ENCODE measurements at places on chromosomes 16 and 17. TPM values are rescaled to one million over a fixed set of nuclear protein-coding genes. Genes with fewer than 3 reads are reported as not detected.
A peak's percentile ranks its signal among the peaks of the same experiment; 100 is the strongest.

The HS3ST2 gene
- polyA plus RNA-seq: not detected

The SPEM3 gene
- polyA plus RNA-seq: not detected

The KRT33B gene
- not detected for polyA plus RNA-seq

The CCL4 gene
- 40.6 TPM for polyA plus RNA-seq

The CD300H gene
- 148 TPM for polyA plus RNA-seq

The PGP gene
- 20.2 TPM for polyA plus RNA-seq

The CD300LB gene
- 88.0 TPM for polyA plus RNA-seq

The CHD9NB gene
- not detected for polyA plus RNA-seq

The SYNGR3 gene
- not detected for polyA plus RNA-seq

The XYLT1 gene
- polyA plus RNA-seq: 9.4 TPM

The PTGES3L gene
- polyA plus RNA-seq: not detected

The KRT39 gene
- polyA plus RNA-seq: not detected

DNA sequence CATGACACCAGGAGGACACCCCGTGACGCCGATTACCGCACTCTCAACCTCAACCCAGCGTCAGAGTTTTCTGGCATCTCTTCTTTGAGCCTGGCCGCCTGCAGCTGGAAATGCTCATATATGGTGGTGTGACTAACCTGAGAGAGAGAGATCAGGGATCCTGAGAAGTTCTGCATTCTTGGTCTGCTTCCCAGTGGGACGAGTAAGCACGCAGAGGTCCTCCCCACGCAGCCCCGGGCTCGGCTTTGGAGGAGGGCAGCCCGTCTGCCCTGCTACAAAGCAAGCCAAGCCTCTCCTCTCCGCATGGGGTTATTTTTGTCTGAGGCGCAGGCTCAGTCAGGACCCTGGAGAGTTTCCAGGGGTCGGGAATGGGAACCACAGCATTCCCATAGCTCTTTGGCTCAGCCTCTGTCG lies 16.5 kb downstream of the CRISPLD2 start:
- DNase-seq: no peak

DNA sequence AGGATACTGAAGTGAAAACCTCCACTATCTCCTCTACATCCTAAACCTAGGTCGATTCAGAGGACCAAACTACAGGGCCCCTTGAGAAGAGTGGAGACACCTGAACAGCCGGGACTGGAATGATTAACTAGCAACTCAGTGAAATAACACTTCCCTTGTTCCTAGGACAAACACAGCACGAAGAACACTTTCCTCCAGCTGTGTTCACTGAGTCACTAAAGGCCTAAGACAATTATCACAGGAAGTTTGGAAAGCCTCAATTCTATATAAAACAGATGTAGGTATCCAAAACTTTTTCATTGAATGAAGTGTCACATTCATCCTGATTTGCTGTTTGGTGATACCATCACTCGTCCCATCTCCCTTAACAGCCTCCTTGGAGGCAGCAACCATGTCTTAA lies 15.5 kb upstream of the CUEDC1 start:
- DNase-seq: no peak

- DNase-seq: no peak
Measured at GRCh38 chr16:77744141-77744540, 21.8 kb downstream of the NUDT7 start.

- DNase-seq: peak; percentile 97
Measured at GRCh38 chr17:42577532-42578281, at the start of gene PSMC3IP. TSS of gene PSMC3IP (minus strand) at chr17:42577729. CDS start at chr17:42577686, 43 bp downstream.

DNA sequence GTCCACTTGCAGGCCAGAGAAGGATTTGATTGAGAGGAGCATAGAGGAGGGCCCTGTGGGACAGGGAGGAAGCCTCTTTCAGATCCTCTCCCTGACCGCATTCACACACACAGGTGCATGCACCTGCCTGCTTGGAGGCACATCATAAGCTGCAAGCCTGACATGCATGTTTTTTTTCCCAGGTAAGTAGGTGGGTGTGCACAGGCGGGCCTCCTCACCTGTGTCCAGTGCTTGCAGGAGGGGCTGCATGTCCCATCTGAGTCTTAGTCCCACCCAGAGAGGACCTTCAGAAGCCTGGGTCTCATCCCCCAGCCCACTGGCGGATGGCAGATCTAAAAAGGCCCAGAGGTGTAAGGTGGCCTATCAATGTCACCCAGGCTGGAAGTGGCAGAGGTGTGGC lies 130.8 kb downstream of the TMEM132E start:
- DNase-seq: no peak

GRCh38 chr17:8503807-8504206 lies 68.1 kb downstream of the NDEL1 start:
- DNase-seq: no peak

GRCh38 chr17:62704381-62704971 lies 77.0 kb downstream of the MRC2 start:
- DNase-seq: no peak

- no peak for DNase-seq
Measured at GRCh38 chr16:84307209-84307954, 12.7 kb downstream of the WFDC1 start.

GRCh38 chr16:74975591-74975990 lies 9.3 kb downstream of the WDR59 start:
- no peak for DNase-seq

DNA sequence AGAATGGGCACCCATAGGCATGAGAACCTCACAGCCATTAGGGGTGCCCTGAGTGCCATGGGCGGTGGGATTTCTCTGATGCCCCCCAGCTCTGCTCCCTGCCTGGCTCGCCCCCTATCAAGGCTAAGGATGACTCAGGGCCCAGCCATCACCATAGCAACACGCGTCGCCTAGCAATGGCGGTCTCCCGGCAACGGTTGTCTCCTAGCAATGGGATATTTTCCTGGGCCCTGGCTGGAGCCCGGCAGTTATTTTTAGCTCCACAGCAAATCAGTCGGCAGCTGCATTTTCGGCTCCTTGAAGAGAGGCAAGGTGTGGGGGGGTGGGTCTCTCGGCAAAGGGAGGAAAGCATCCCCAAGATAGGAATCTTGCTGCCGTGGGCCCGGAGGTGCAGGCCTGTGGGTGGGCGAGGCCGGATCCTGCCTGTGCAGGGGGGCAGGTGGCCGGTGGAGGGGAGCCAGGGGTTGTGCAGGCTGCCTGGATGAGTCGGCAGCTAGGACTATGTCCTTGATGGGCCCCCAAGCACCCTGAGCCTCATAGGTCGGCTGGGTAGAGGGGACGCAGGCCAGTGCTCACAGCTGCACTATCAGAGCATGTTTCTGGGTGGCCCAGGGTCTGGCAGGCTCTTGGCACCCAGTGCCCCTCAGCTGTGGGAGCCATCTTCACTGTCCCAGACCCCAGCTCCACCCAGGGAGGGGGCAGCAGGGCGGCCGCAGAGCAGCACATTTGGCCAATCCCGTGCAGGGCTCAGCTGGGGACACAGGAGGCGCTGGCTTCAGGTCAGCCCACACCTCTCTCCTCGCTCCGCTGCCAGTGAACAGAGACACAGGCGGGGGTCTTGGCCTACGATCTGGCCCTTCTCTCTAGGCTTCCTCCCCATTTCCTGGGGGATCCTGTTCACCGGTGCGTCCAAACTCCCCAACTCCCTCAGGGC lies 4.2 kb upstream of the FBXL16 start:
- no peak for DNase-seq

DNA sequence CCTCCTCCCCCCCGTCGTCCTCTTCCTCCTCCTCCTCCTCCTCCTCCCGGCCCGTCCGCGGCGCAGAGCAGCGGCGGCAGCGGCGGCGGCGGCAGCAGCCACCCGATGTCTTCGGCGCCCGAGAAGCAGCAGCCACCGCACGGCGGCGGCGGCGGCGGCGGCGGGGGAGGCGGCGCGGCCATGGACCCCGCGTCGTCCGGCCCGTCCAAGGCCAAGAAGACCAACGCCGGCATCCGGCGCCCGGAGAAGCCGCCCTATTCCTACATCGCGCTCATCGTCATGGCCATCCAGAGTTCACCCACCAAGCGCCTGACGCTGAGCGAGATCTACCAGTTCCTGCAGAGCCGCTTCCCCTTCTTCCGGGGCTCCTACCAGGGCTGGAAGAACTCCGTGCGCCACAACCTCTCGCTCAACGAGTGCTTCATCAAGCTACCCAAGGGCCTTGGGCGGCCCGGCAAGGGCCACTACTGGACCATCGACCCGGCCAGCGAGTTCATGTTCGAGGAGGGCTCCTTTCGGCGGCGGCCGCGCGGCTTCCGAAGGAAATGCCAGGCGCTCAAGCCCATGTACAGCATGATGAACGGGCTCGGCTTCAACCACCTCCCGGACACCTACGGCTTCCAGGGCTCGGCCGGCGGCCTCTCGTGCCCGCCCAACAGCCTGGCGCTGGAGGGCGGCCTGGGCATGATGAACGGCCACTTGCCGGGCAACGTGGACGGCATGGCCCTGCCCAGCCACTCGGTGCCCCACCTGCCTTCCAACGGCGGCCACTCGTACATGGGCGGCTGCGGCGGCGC lies at the start of gene FOXF1:
Gene FOXF1 (plus strand): TSS at position 63 of the 797 bp plus-strand sequence. CDS start 43 bp downstream, at position 106.
- DNase-seq: no peak

- no peak for DNase-seq
Measured at GRCh38 chr16:86398201-86398600, 112.1 kb upstream of the FOXF1 start.

- DNase-seq: peak; percentile 45
Measured at GRCh38 chr17:7825206-7825990, 8.6 kb upstream of the KDM6B start.

GRCh38 chr16:49554681-49555080 lies 181.1 kb downstream of the C16orf78 start:
- no peak for DNase-seq

GRCh38 chr17:28574526-28574925 lies 2.2 kb downstream of the ALDOC start:
- no peak for DNase-seq

GRCh38 chr16:60304720-60305119 lies 1570.6 kb upstream of the GOT2 start:
- no peak for DNase-seq

DNA sequence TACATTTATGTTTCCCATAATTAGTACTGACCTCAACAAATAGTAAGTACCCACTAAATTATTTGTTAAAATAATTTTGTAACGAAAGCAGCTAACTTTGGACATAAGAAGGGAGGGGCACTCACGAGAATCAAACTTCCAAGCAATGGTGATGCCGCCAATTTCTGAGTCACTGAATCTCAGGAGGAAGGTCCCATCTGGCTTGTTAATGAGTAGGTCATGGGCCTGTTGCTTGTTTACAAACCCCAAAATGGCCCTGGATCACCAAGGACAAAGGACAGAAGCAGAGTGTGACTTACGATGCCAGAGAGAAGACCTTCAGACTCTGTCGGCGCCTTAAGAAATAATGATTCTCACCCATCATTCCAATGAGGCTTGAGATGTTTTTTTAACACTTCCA lies 15.8 kb upstream of the GHDC start:
- no peak for DNase-seq

GRCh38 chr16:49365711-49366509 lies 7.7 kb upstream of the C16orf78 start:
- no peak for DNase-seq

DNA sequence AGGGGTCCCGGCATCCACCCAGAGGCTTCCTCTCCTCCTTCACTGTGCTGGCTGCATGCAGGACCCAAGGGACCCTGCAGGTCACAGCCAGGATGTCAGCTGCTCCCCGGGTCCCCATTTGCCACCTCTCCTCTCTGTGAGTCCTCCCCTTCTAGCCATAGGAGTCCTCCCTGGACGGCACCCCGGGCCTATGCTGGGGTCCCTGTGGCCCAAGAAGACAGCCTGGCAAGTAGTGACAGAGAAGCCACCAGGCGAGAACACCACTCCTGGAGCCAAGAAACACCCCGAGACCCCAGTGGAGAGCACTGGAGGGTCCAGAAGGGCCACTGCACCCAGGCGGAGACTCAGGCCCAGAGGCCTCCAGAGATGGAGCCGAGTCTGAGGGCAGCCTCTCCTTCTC lies 44.1 kb downstream of the LMF1 start:
- DNase-seq: no peak

DNA sequence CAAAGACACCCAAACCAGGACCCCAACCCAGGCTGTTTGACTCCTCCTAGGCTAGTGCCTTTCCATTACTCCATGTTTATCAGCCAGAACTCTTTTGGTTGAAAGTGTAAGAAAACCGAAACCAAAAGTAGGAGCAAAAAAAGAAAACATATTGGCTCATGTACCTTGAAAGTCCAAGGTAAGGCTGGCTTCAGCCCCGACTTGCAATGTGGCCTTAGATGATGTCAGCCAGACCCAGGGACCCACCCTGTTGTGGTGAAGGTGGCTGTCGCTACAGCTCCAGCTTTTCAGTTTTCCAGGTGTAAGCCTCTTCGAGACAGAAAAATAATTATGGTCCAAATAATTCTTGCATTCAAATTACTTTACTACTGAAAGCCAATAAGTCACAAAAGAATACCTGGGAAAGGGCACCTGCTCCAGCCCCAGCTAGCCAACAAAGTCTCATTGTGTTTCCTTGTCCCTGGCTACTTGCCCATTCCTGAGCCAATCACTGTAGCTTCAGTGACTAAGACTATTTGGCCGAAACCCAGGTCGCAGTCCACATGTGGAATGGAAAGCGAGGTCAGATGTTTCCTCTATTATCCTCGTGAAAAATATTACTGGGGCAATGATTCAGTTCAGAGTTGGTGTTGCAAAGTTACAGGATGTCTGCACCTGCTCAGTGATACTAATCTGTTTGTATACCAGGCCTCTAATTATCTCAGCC lies 20.7 kb downstream of the DNAH9 start:
- DNase-seq: no peak

- DNase-seq: no peak
Measured at GRCh38 chr17:78291944-78292910, 60.8 kb downstream of the TMEM235 start.

- no peak for DNase-seq
Measured at GRCh38 chr16:27404163-27404823, 2.3 kb downstream of the IL21R start.

DNA sequence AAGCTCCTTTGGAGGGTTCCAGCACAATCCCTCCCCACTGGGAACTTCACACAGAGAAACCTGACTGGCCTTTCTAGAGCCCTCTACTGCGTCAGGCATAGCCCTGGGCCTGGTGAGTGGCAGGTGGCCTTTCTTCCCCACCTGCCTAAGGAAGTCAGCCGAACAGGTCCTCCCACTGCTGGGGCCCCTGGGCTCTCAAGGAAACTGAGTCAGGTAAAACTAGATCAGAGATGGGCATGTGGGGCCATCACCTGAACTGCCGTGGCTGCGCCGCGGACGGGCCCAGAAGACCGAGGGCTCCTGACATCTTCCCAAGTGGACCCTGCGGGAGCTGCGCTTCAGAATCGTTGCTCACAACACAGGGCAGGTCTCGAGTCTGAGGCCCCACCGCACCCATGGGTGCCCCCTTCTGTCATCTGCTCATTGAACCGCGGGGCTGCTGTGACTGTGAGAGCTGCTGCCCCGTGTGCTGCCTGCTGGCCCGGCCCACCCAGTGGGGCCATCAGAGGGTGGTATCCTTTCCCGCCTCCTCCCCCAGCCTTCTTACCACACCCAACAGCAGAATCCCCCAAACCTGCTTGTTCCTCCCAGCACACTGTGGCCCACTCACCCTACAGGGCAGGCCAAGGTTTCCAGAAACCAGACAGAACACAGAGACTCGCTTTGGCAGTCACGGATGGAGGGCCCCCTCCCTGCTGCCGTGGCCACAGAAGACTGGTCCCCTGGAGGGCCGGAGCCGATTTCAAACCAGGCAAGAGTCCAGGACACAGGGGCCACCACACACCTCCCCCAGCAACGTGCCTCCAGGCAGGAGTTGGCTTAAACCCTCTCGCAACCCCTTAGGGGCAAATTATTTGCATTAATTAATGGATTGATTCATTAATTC lies 81.1 kb downstream of the TBC1D16 start:
- DNase-seq: no peak

All from CD14-positive monocyte (primary cell).